ENCODE measurements at places on chromosomes 2 and 18. TPM values are rescaled to one million over a fixed set of nuclear protein-coding genes. Genes with fewer than 3 reads are reported as not detected.
A peak's percentile ranks its signal among the peaks of the same experiment; 100 is the strongest.

- peak; percentile 17 for DNase-seq
- H3K4me3 ChIP-seq = no peak overlapping the region
- H3K36me3 ChIP-seq = no peaks in the 10 kb centered on the region
- H3K27ac ChIP-seq = no peak overlapping the region
- peaks cover 5% of the 10 kb centered on the region for H3K4me1 ChIP-seq
Measured at GRCh38 chr2:55057474-55057873, 7.2 kb upstream of the RTN4 start.

- no peak overlapping the region for H3K27ac ChIP-seq
- no peak overlapping the region for H3K4me3 ChIP-seq
- DNase-seq = no peak
Measured at GRCh38 chr2:78780256-78780655, 245.2 kb upstream of the REG3G start.

DNA sequence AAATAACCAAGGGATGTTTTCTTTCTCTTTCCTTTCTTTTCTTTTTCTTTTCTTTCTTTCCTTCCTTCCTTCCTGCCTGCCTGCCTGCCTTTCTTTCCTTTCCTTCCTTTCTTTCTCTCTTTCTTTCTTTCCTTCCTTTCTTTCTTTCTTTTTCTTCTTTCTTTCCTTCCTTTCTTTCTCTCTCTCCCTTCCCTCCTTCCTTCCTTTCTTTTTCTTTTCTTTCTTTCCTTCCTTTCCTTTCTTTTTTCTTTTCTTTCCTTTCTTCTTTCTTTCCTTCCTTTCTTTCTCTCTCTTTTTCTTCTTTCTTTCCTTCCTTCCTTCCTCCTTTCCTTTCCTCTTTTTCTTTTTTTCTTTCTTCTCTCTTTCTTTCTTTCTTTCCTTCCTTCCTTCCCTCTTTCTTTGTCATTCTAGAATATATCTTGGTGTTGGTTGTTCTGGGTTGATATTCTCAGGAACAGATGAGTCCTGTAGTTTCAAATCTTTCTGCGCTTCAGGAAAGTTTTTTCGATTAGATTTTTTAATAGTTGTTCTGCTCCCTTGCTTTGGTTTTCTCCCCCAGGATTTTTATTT is 101.5 kb upstream of the FBXO11 start:
- H3K4me1 ChIP-seq = no peaks in the 10 kb centered on the region
- DNase-seq = no peak
- no peaks in the 10 kb centered on the region for H3K36me3 ChIP-seq

The ACP1 gene
- total RNA-seq = 80.0 TPM

- H3K4me1 ChIP-seq = peaks cover 15% of the 10 kb centered on the region
- no peak for DNase-seq
- H3K27me3 ChIP-seq = no peaks in the 10 kb centered on the region
- no peak overlapping the region for H3K4me3 ChIP-seq
- H3K36me3 ChIP-seq = no peaks in the 10 kb centered on the region
- H3K27ac ChIP-seq = no peak overlapping the region
Measured at GRCh38 chr18:3610188-3610708, 160.3 kb downstream of the TGIF1 start.

DNA sequence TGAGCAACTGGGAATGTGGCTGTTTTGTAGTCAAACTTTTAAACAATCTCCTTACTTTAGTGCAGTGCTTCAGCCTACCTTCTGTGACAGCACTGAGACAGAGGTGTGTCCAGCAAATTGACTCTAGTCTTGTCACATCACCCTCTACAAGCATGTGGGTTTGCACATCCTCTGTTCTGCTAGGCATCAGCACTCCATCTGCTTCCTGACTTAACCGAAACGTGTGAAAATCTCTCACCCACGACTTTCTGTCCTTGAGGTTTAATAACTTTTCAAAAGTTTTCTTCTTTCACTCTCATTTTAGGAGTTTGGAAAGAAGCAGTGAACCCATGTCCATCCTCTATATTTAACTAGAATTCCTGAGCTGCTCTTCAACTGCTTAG is 42.6 kb downstream of the TTR start:
- no peaks in the 10 kb centered on the region for H3K36me3 ChIP-seq
- no peak overlapping the region for H3K4me3 ChIP-seq
- no peak overlapping the region for H3K27ac ChIP-seq
- no peak for DNase-seq
